Cardiac muscle cell (in vitro differentiated cells and primary cell): ENCODE measurements at places on chromosomes 6 and 20. TPM values are rescaled to one million over a fixed set of nuclear protein-coding genes. Genes with fewer than 3 reads are reported as not detected.

MAFB gene
- 2.0 and 3.2 TPM in 2 replicates for total RNA-seq

CNBD2 gene
- total RNA-seq: 8.5 and 10.4 TPM in 2 replicates

ASIP gene
- not detected in 2 replicates for total RNA-seq

UST gene
- 2.9 and 4.0 TPM in 2 replicates for total RNA-seq

ZNF165 gene
- 0.95 and 1.6 TPM in 2 replicates for total RNA-seq

GABRR1 gene
- total RNA-seq: not detected in 2 replicates

IP6K3 gene
- 3.9 and 5.0 TPM in 2 replicates for total RNA-seq

EDN1 gene
- total RNA-seq: 0.32 and 0.86 TPM in 2 replicates

STK38 gene
- total RNA-seq: 16.6 and 17.1 TPM in 2 replicates

BPIFB4 gene
- not detected in 2 replicates for total RNA-seq

POLR3F gene
- 9.7 and 12.6 TPM in 2 replicates for total RNA-seq

BMP7 gene
- 213 and 276 TPM in 2 replicates for total RNA-seq

C6orf132 gene
- total RNA-seq: 1.7 and 2.7 TPM in 2 replicates

CRISP3 gene
- total RNA-seq: not detected in 2 replicates

DACT2 gene
- total RNA-seq: 0.49 and 0.71 TPM in 2 replicates

HLA-G gene
- total RNA-seq: not detected in 2 replicates

LINC00237 gene
- total RNA-seq: not detected in 2 replicates

FUCA2 gene
- total RNA-seq: 16.1 and 19.8 TPM in 2 replicates

TUBB1 gene
- total RNA-seq: 0.03 TPM in 1 of 2 replicates, not detected in the other

SPATS1 gene
- 0.63 TPM in 1 of 2 replicates, not detected in the other for total RNA-seq

RRBP1 gene
- 61.1 and 77.5 TPM in 2 replicates for total RNA-seq

ZBP1 gene
- not detected in 2 replicates for total RNA-seq

ZNF334 gene
- 9.4 and 13.4 TPM in 2 replicates for total RNA-seq

SLC35D3 gene
- total RNA-seq: 0.74 and 2.4 TPM in 2 replicates

PTGIS gene
- 5.3 and 7.8 TPM in 2 replicates for total RNA-seq

COL12A1 gene
- total RNA-seq: 0.66 and 3.4 TPM in 2 replicates
